ENCODE measurements at places on chromosomes 7 and 10.

GRCh38 chr10:17239345-17240085 is 11.5 kb downstream of the VIM start:
- no peak for DNase-seq

DNA sequence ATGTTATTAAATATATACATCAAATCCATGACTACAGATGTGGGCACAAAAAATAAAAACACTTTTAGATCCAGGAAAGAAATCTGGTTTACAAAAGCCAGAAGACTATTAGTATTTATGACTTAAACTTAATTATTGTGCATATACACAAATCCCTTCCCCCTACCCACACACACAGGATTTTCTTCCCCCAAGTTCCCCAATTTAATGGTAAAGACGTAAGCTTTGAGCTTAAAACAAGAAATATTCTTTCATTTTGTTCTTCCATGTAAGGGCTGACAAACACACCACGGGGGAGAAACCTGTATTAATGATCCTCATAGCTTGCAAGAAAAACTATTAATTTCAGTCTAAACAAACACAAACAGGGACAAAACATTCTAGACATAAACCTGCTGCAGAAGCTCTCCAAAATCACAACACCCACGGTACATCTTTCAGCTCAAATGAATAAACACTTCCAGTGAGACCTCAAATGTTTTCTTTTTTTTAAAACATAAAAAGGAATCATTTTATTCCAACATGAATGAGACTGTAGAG is 28.5 kb downstream of the OSBPL3 start:
- no peak for DNase-seq

DNA sequence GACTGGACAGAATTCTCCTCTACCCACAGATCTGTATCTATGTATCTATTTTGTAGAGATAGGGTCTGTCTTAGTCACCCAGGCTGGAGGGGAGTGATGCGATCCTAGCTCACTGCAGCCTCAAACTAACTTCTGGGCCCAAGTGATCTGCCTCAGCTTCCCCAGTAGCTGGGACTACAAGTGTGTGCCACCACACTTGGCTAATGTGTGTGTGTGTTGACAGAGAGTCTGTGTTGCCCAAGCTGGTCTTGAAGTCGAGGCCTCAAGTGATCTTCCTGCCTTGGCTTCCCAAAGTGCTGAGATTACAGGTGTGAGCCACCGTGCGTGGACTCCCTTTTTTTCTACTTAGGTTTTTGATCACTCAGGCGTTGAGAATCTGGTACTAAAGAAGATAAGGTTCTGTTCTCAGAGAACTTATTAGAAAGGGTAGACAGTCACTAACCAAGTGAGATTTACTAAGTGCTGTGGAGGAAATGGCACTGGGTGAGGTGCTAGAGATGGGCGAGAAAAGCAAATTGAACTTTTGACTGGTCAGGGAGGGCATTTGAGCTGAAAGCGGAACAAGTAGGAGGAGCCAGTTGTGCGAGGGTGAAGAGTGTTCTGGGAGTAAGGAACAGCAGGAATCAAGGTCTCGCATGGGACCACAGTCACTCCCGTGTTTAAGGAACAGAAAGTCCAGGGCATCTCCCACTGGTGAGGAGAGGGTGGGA is 18.0 kb downstream of the NDUFB2 start:
- no peak for DNase-seq

DNA sequence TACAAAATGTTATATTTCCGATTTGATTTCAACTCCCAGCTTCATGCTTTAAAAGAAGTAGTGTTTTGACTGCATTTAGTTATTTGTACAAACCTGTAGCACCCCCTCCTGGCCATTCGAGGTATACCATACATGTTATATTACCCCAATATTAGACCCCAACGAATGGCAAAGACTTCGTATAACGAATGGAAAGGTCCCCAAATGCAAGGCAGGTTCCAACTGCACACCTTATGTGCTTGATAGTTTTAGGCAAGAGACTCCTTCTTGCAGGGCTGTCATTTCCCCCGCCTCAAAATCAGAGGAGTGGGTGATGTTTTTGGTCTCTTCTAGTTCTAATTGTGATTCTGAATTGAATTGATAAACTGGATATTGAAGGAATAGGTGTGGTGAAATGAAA is 101.1 kb upstream of the TARP start:
- no peak for DNase-seq

DNA sequence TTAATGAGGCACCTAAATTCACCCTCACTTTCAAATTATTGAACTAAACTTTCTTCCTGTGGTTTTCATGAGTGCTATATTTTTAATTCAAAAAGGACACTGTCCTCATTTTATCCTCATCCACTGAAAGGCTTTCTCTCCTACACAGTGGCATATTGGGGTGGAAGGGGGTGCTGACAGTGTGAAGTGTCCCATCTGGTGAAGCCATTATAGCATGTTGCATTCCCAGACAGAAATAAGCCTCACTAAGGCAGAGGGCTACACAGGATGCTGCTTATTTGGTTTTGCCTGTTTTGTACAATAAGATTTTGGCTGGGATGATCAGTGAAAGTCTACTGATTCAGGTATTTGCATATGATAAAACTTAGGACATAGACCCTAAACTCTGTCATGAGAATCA is 82.4 kb upstream of the INHBA start:
- DNase-seq: no peak

- DNase-seq: no peak
These were observed 247.0 kb downstream of the TRIL start for GRCh38 chr7:28711114-28711513.

DNA sequence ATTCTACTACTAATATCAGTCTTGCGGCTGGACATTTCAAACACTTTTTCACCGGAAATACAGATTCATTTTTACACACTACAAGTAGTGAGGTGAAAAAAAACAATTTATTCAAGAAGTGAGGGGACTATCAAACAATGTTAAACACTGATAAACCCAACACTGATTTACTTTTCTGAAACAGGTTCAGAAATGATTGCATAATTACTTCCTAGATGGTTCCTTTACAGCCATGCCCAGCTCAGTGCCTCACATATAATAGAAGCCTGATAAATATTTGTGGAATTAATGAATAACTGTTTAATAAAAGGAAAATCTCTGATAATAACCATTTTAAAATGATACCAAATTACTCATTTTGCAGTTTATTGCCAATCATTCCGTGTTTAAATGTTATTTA is 34.6 kb downstream of the FRA10AC1 start:
- DNase-seq: no peak

- no peak for DNase-seq
These were observed 123.0 kb downstream of the NOC3L start for GRCh38 chr10:94239696-94240095.

- no peak for DNase-seq
These were observed 84.3 kb upstream of the CACNA2D1 start for GRCh38 chr7:82527851-82528250.

GRCh38 chr10:12600652-12601051 is 251.3 kb downstream of the CAMK1D start:
- no peak for DNase-seq

DNA sequence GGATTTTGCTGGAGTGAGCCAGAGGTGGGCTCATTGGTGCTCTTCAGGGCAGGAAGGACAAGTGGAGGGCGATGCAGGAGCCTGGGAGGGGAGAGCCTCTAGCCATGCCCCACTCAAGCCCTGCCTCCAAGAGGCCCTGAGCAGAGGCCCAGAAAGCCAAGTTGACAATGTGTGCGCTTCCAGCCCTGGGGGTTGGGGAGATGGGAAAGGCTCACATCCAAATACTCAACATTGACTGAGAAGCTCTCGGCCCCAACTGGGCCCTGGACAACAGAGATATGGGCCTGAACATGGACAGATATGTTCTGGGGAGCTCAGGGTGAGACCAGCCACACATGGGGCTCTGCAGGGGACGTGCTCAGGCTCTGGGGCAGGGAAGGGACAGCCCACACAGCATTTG is 39.0 kb downstream of the FRMPD2 start:
- no peak for DNase-seq

- DNase-seq: no peak
These were observed 9.4 kb upstream of the COL13A1 start for GRCh38 chr10:69792341-69792740.

DNA sequence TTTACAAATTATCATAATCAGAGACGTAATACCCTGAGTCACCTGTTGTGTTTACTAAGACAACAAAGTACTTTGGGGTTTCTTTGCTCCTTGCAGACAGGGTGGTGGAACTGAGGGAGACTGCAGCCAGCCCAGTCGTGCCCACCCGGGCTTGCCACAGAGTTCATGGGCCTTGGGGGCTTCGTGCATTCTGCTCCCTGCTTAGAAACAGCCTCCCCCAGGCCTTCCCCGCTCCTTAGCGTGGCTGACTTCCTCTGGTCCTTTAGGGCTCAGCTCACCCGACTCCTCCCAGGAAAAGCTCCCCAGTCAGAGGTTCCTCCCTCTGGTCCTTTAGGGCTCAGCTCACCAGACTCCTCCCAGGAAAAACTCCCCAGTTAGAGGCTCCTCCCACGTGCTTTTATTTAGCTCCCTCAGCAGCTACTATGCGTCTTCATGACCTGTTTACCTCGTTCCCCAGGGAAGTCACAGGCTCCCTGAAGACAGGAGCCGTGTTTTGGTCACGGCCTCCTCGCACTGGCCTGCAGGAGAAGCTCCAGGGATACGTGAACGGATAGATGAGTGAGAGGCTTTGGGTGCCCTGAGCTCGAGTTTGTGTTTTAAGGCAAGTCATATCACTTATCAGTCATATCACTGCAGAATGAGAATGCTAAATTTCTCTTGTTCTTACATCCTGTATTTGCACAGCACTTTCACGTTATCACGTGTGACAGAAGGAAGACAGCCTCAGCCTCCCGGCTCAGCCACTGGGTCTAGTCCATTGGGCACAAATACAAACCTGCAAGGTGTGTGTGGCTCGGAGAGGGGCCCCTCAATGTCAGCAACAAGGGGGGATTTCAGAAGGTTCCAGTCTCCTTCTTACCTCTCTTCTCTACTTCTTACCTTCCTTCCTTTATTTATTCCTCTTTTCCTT is 52.7 kb upstream of the VIPR2 start:
- peak; percentile 4 for DNase-seq

- no peak for DNase-seq
These were observed at the start of gene GDF2 for GRCh38 chr10:47322300-47323061. Gene GDF2, plus strand, starts transcription at chr10:47322454. Its CDS starts 215 bp downstream, at chr10:47322669.

DNA sequence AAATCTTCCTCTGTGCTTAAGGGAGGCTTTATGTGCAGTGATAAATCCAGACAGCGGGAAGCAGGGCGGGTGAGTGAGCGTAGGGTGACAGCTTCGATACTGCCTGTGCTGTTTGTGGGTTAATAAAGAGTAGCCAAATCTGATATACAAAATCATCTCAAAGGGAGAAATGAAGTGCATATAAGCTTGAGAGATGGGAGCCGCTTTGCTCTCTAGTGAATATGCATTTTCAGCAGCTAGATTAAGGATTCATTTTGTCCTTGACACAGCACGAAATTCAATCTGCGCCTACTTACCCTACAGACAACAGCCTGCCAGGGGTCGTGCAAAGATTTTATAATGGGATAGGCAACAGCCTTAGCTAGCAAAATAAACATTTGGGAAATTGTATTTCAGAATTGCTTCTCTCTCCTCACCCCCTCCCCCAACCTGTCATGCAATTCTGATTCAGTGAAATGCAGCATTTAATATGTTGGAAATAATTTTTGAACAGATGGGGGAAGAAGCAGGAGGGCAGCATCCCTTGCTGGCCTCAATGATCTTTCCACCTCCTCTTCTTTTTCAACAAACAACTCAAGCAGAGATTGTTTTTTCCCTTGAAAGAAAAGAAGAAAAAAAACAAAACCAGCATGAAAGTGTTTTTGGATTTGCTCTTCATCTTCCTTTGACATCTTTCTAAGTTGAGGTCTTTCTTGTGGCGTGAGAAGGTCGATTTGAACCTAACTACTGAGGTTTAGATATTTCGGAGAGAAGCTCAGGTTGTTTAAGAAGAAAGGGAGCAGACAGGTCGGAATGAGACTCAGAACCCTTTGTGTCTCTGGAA is 117.9 kb downstream of the AOAH start:
- DNase-seq: no peak

- DNase-seq: no peak
These were observed 146.6 kb upstream of the RNF32 start for GRCh38 chr7:156493942-156494341.

DNA sequence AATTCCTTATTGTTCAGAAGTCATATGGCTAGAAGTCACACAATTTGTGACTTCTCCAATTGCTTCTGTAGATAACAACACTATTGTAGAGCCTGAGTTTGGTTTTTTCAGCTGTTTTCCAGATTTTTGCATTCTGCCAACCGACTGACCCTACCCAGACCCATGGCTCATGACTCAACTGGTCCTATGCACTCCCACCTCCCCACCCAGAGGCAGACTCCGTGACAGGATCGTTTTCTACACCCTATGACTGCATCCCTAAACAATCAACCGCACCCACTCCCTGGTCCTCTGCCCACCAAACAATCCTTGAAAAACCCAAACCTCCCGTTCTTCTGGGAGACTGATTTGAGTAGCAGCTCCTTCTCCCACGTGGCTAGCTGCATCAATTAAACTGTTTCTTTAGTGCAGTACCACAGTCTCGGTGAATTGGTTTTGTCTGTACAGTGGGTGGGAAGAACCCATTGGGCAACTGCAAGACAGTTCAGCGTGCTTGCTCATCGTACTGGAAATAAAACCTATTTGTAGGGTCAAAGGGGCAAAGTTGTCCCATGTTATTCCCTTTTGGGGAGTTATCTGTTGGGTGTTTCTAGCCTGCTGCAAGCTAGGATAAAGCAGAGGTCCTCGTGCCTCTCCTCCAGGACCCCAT is 150.3 kb upstream of the FAM20C start:
- no peak for DNase-seq

GRCh38 chr10:16950656-16951601 is 133.7 kb upstream of the RSU1 start:
- DNase-seq: peak; percentile 68

DNA sequence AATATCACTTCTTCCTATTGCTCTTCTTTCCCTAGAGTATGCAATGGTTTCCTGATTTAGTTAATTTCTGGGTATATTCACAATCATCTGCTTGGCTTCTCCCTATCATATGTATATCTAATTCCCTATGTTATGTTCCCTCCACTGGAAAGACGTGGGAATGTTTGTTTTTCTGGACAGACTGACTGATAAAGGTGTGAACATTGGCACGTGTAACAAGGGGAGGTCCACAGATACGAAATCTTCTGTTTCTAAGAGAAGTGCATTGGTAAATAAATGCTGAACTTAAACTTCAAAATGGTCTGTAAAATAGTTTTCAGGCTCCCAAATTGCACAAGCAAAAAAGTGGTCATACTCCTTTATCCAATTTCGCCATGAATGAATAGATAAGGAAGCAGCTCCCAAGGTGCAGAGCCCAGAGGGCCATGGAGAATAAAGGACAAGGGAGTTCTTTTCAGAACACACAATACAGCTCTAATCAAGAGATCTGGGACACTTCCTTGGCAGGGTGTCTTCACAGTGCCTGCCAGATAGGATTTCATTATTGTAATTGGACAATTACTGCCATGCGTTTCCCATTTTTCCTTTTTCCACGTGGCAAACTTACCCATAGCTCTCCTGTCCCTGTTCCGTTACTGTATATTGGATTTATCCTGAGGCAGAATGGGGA is 141.9 kb downstream of the RNF133 start:
- DNase-seq: peak; percentile 4

DNA sequence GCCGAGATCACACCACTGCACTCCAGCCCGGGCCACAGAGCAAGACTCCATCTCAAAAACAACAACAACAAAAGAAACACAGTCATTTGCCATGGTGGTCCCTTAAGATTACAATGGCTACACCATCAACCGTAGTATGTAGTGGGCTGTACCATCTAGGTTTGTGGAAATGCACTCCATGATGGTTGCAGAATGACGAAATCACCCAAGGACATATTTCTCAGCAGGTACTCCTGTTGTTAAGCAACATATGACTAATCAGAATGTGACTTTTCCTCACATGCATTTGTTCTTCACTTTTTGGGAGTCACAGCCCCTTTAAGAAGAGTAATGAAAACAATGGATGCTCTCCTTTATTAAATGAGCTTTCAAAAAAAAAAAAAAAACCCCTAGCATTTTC is 11.0 kb downstream of the SVIL start:
- no peak for DNase-seq

Measured in neuronal stem cell (in vitro differentiated cells).